ENCODE measurements at places on chromosomes 7 and 10. TPM values are rescaled to one million over a fixed set of nuclear protein-coding genes. Genes with fewer than 3 reads are reported as not detected.

The GIMAP1 gene
- 9.3 TPM for total RNA-seq

The FERD3L gene
- total RNA-seq, result not detected

- no peak for DNase-seq
These were observed 59.3 kb upstream of the COMTD1 start for GRCh38 chr10:75294866-75295701.

- no peak for DNase-seq
These were observed 223.5 kb upstream of the GHITM start for GRCh38 chr10:83915801-83916200.

Data from esophagus squamous epithelium (tissue), 5 donors.